Central memory CD4-positive, alpha-beta T cell (primary cell): ENCODE measurements at places on chromosomes 5 and 9.

DNA sequence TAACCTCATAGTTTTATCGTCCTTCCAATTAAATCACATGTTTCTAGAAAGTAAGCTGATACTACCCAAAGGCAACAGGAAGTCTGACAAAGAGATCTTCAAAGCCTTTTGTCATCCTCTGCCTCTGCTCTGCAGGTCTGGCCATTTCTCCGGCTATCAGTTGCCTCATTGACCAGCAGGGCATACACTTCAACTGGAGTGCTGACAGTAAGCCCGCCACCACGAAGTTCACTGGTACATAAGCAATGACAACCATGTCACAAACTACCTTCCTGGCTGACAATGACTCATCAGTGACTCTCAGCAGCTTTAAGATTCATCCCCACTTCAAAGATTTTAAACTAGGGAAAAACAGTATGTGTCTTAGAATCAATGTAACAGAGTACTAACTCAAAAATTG is 20.6 kb downstream of the SPTLC1 start:
- no peak for DNase-seq

DNA sequence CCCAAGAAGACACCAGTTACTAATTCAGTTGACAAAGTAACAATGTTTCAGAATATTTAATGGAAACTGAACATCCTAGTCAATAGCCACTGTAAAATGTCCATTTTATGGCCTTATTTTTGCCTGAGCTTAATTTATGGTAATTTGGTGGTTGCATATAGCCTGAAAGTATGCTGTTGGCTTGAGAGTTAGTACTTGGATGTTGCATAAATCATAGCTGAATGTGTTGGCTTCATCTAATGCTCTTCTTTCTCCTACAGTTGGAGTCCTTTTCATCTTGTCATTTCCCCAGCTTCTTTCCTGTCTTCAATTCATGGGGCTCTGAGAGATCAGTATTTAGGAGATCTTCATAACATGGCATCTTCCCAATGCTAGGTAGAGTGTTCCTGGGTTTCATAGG is 164.6 kb downstream of the MAT2B start:
- no peak for DNase-seq

DNA sequence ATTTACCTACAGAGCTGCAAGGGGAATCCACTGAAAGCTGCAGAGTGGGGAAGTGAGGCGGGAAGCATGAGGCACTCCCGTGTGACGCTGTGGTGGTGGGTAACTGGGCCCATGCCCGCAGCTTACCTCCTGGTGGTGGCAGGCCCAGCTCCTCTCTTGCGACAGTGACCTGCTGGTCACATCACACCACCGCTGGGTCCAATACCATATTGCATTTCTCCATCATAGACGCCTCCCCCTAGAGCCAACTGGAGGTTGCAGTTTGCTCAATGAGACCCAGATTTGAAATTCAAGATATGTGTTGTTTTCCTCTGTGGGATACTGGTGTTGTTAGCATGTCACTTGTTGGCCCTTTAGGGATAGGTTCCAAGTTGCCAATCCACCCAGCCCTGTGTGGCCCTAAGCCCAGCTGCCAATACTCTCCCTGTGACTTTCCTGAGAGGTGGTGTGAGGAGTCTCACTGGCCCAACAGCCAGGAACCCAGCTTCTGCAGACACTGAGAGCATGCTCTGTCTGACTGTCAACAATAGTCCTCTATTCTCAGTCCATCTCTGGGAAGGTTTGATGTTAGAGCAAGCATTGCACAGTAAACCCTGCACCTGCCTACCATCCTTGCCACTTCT is 428.3 kb downstream of the GADD45G start:
- DNase-seq: no peak

DNA sequence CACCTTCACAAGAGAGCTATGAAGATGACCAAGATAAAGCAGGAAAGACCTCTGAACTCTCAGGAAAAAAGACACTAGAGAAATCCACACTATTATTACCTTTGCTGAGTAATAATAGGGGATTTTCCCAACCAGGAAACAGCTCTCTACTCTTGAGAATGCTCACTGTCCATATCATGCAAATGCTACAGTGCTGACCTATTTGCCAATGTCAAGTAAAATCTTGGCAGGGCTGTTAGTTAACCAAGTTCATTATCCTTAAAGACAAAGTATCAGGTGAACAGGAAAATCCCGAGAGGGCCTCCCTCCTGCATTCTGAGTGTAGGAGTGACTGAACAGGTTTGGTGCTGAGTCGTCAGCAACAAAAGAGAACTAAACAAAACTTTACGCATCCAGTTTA is 306.6 kb downstream of the ACTL7B start:
- DNase-seq: no peak

- no peak for DNase-seq
Observed at GRCh38 chr9:124686918-124687317, 84.2 kb downstream of the NR6A1 start.

- no peak for DNase-seq
Observed at GRCh38 chr5:103467831-103468230, 94.8 kb downstream of the NUDT12 start.

DNA sequence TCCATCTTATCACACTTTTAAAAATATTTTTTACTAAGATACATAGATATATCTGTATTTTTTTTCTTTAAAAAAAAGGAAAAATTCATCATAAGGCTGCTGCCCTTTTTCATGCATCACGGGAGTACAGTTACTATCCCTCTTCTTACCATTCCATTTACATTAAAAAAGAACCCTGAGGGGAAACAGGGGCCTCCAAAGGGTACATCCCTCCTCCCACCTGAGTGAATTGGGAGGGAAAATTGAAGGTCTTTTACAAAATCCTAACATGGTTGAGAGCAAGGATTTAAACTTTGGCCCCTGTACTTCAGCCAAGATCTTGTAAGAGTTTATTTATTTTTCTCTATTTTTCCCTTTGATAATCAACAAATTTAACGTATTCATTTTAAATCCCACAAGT is 319.2 kb downstream of the MLLT3 start:
- no peak for DNase-seq

DNA sequence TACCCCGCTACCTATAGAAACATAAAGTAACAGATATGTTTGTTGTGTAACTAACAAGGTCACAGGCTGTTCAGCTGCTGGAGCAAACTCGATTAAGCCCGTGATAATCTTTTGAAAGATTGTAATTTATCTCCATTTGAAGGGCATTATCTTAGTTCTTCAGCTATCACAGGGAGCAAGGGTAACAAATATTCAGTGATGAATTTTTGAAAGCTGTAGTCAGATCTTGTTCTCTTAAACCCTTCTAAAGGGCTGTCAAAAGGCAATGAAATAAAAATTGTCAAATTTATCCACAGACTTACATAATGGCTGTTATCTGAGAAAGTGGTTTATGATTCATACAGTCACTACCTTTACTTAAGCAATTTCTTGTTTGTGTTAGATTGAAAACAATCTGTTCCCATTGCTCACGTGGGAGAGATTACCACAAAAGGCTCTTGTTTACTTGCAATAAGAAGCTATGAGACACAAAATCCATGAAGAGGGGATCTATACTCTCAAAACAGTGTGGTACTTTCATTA is 78.3 kb upstream of the ZNF608 start:
- DNase-seq: no peak

DNA sequence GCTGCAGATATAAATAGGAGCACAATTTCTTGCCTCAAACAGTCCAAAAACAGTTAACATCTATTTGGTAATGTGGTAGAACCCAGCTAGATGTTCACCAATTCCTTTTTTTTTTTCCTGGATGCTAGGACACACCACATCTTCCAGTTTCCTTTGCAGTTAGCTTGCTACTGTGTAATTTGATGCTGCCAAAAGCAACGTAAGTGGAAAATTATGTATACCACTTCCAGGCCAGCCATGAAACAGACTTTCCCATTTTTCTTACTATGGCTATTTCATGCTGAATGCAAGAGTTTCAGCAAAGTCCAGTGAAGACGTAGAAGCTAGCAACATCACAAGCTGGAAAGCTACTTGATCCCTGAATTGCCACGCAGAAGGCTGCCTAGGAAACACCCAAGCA is 667.2 kb downstream of the TLE1 start:
- DNase-seq: no peak

GRCh38 chr5:151820271-151820670 is 48.5 kb downstream of the G3BP1 start:
- no peak for DNase-seq
